ENCODE measurements at places on chromosomes 4 and X. TPM values are rescaled to one million over a fixed set of nuclear protein-coding genes. Genes with fewer than 3 reads are reported as not detected.

TEX11 gene
- total RNA-seq, result 0.26 TPM

FAM47A gene
- not detected for total RNA-seq

FGD1 gene
- total RNA-seq, result 2.3 TPM

EOLA2 gene
- total RNA-seq, result 15.0 TPM

GRCh38 chrX:19774905-19775304 is 112.5 kb downstream of the SH3KBP1 start:
- no peak for DNase-seq

DNA sequence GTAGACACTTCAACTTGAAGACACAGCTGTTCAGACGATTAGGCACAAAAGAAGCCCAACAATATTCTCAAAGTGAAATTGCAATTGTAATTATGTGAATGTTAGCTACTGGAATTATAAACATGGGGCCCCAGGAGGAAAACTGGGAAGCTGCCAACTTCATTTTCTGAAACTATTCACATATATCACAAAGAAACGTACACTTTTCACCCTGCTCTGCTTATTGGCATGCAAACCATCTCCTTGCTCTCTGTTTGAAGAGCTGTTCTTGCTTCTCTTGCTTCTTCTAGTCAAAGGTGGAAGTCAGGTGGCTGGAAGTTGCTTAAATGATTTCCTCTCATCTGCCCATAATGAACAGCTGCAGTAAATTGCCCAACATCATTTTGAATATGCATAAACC is 320.1 kb downstream of the CFAP299 start:
- no peak for DNase-seq
